ENCODE measurements at places on chromosomes 12 and 14.
A peak's percentile ranks its signal among the peaks of the same experiment; 100 is the strongest.

DNA sequence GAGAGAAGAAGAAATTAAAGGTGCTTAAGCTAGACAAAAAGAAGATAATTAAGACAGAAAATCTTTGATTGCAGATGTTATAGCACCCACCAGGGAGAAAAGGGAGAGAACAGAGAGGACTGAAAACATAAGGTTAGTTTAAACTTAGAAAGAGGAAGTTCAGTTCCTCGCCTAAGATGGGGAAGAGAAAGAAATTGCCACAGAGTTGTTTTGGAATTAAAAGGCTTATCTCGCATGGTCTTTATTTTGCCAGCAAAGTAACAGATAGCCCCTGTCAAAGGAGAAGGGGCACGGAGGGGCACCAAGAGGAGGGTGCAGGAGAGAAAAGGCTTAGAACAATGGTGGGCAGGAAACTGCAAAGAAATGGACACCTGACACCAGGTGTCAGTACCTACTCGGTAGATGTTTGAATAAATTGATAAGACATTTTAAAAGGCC is 17.8 kb upstream of the OXA1L start:
- no peak for DNase-seq

DNA sequence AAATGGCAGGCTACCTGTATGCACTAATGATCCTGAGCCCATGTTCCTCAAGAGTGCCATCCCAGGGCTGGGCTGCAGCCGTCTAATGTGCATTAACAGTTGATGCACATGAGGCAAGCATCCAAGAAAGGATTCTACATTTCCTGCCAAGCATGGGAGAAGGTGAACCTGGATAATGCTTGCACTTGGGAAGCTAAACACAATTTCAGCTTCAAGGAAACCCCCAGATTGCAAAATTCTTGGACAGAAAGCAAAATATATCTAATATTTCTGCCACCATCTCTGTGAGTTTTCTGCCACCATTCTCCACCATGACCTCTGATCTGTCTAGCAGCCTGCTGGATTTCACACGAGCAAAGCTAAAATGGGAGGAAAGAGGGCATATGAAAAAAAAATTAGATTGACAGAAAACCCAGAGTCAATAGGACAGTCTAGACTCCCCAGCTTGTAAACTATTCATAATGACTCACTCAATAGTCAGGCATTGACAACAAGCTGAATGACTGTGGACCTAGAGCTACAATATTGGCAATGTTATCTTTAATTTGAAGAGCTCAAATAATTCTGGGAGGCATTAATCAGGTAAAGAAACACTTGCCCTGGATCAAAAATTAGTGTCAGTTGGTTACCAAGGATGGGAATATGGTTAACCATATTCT is 91.9 kb upstream of the BCL2L14 start:
- DNase-seq, result no peak

DNA sequence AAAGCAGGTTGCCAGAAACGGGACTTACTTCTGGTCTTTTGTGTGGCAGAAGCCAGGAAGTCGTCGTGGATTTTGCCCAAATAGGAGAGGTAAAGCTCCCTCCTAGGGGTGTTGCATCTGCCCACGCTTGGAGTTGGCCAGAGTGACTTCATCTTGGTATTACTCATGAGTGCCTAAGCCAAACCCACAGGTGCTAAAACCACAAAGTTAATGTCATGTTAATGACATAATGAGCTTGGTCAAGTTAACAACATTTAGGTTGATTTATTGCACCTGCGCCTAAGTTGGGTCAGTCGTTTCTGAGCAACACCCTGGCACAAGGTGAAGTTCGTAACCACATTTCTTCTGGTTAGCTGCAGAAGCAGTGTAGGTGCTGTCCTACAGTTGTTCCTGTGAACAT is 225.2 kb downstream of the FUT8 start:
- DNase-seq, result no peak

GRCh38 chr12:106030210-106031071 is 108.3 kb downstream of the NUAK1 start:
- DNase-seq, result no peak

GRCh38 chr12:115109863-115110262 is 425.9 kb upstream of the TBX3 start:
- no peak for DNase-seq

- peak; percentile 69 for DNase-seq
Observed at GRCh38 chr12:3275171-3276041, 198.2 kb downstream of the TSPAN9 start.

DNA sequence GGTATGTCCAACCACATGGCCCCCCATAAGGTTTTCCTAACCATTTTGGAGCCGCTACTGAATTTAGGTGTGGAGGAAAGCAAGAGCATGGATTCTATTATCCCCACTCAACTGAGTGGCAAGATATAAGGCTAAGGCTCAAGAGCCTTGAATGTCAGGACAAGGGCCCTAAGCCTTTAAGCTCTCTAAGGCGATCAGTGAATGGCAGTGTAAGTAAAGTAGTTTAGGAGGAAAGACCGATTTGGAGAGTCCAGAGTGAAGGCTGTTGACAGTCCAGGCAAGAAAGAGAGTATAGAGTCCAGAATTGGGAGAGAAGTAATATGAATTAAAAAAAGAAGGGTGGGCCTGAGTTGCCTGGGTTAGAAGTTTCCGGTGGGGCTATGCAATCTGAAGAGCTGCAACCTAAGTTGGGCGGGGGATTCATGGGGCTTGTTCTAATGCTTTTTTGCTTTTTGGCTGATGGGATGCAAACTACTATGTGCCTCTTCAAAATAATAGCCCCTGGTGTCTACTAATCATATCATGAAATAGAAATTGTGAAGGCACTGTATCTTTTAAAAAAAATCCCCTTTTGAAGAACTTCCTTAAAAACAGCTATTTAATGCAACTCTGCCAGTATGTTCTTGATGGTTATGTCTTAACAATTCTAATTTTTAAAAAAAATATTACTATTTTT is at the start of gene SPIC:
TSS of gene SPIC (plus strand) at position 626 of the 676 bp plus-strand sequence. CDS start 1,569 bp downstream, outside the sequence.
- DNase-seq, result peak; percentile 56

DNA sequence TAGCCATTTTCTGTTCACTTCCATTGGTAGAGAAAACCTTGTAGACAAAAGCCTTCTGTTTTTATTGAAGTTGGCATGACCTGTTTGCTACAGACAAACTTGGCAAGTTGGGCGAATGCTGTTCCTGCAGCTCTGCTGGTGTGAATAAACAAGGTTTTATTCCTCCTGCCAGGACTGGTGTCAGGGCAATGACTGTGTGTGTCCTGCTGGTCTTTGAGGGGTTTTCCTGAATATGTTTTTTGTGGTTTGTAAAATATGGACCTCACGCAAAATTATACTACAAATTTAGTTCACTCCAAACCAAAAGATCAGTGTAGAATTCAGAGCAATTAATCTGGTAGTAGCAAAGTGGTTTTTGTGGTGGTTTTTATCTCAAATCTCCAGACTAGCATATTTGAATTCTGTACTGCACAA is 140.8 kb downstream of the ERC1 start:
- DNase-seq, result no peak

DNA sequence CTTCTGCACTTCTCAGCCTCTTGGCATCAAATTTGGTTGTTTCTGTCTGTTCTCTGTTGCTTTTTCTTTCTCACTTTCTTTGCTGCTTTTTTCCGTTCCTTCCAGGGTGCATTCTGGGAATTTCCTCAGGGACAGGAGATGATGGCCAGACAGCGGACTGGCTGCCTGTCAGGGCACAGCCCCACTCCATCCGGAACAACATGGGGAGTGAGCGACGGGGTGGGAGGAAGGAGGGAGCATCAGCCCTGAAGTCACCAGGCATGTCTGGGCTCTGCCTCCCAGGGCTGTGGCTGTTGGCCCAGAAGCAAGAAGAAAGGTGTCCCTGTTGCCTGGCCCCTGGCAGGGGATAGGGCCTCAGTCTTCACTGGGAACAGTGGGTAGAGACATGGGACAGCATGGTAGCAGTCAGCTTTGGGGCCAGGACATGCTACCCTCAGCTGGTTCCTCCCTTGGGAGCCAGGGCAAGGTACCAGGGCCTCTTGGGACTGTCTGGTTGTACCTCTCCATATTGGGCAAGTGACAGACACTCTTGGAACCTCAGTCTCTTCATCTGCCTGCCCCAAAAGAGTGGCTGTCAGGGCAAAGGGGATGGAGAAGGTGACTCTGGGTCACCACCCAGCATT is 8.6 kb downstream of the PGF start:
- DNase-seq, result no peak

DNA sequence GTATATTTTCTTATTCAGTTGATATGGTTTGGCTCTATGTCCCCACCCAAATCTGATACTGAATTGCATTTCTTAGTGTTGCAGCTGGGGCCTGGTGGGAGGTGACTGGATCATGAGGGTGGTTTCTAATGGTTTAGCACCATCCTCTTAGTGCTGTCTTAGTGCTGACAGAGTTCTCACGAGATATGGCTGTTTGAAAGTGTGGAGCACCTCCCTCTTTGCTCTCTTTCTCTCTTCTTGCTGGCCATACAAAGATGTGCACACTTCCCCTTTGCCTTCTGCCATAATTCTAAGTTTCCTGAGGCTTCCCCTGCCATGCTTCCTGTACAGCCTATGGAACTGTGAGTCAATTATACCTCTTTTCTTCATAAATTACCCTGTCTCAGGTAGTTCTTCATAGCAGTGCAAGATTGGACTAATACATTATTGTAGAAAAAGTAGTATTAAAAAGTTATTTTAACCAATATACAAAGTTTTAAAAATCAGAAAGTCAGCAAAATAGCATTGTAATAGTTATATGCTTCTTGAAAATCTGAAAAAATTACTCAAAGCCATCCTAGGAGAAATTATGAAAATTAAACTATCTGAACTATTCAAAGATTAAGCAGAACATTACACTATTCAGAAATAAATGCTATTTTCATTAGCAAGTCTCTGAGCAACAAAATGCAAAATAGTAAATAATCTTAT is 84.1 kb downstream of the PPP1R12A start:
- DNase-seq, result no peak

- peak; percentile 58 for DNase-seq
Observed at GRCh38 chr12:131047789-131048610, 94.3 kb downstream of the ADGRD1 start.

- DNase-seq, result no peak
Observed at GRCh38 chr14:34110531-34110930, 159.7 kb upstream of the EGLN3 start.

DNA sequence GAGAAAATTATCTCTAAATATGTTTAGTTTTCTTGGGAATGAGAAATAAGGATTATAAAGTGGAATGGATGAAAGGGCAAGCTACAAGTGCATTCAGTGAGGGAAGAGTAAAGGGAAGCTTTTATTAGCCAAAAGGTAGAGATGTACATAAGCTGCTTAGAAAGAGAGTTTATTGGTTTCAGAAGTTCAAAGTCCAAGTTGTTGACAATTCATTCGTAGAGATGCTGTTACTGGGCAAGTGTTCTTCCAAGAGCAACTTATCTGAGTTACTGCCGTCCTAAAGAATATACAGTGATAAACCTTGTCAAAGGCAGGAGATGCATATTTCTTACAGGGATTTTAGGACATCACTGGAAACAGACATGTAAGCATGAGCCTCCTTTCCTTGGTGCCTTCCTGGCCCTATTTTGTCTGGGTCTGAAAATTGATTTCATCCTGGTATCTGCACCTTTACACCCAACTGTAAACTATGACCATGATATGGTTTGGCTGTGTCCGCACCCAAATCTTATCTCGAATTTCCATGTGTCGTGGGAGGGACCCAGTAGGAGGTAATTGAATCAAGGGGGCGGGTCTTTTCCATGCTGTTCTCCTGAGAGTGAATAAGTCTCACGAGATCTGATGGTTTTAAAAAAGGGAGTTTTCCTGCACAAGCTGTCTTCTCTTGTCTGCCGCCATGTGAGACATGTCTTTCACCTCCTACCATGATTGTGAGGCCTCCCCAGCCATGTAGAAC is 46.8 kb downstream of the TRMT5 start:
- DNase-seq, result no peak

DNA sequence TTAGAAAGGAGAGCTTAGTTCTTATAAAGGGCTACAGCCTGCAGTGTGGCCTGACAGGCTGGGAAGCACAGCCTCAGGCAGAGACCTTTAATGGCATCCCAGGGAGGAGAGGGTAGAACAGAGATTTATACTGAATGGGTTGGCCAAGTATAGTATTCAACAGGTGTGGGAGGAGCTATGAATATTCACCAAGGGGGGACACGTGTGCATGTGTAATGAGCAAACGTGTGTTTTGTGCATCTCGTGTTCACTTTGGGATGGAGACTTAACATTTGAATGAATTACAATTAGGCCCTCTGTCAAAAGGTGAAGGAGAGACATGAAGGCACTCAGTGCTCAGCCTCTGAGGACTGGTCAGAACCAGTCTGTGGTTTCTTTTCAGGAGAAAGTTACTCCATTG is 5.2 kb downstream of the TDP1 start:
- DNase-seq, result no peak

DNA sequence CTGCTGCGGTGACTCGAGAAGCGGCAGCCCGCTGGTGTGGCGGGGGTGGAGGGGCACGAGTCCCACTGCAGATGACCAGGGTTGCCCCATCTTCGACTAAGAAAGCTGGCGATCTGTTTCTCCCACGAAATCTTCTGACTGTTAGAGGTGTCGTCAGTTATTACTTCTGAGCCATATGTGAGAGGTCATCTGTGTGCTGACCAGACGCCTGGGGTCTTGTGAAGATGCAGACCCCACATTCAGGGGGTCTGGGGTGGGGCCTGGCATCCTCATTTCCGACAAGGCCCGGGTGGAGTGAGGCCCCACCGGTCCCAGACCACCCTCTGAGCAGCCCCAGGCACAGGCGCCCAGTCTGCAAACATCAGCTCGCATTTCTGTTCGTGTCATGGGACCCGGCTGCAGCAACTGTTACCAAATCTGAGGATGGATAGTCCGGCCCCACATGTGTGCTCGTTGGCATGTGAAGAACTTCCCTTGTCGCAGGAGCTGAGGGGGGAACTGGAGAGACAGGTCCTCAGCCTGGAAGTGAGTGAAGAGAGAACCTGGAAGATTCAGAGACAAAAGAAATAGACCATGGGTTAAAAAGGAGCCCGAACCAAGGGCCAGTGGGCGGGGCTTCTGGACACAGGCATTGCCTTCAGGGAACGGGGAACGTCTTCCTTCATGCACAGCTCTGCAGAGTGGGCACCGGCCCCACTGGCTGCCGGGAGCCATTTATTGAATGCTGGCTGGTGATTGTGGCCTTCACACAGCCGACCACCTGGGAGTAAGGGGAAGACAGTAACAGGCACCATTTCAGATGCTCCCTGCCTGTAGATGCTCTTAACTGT is 135.2 kb downstream of the ADGRD1 start:
- peak; percentile 1 for DNase-seq

- no peak for DNase-seq
Observed at GRCh38 chr12:15538881-15539280, 216.6 kb downstream of the PTPRO start.

- no peak for DNase-seq
Observed at GRCh38 chr12:39372929-39373328, 70.0 kb downstream of the KIF21A start.

- DNase-seq, result no peak
Observed at GRCh38 chr14:55645145-55645544, 65.1 kb downstream of the KTN1 start.

DNA sequence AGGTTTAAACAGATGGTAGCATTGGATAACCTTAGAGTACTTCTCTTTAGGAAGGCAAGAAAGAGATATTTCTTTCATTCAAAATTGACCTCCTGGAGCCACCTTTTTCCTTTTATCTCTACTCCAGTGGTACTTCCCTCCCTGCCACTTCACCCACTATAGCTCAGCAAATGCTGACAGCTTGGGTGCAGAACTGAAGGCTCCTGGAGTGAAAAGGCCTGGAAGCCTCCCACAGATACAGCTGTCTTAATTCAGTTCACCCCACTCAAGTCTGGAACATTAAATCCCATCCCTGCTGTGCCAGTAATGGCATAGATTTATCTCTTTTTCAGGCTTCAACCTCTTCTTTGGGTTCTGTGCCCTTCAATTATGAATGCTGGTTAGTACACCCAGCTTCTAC is 140.3 kb downstream of the NEDD1 start:
- no peak for DNase-seq

GRCh38 chr12:664075-664778 is 982 bp upstream of the NINJ2 start:
- DNase-seq, result no peak
